Stimulated activated CD4-positive, alpha-beta T cell treated with anti-CD3 and anti-CD28 coated beads, Interleukin-15, amount 100 ng/mL, for 24 hours (primary cell): ENCODE measurements at places on chromosomes 11 and 22.

DNA sequence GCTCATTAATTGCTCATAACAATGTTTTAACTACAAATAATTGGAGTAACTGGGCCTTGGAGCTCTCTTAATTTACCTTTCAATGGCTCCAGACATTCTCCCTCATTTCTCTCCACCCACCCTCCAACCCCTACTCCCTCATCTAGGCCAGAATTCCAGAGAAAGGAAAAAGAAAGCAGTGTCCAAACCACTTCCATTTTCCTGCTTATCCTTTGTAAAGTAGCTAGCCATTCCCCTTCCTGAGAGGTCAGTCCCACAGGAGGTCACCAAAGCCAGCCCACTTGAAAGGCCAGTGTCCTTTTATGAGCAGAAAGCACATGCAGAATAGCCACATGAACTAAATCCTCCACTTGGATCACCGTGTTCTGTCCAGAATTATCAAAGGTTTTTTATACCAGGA, 404.8 kb upstream of the FAT3 start:
- DNase-seq = no peak

GRCh38 chr11:123903932-123904331, 2.0 kb downstream of the OR8D4 start:
- no peak for DNase-seq

DNA sequence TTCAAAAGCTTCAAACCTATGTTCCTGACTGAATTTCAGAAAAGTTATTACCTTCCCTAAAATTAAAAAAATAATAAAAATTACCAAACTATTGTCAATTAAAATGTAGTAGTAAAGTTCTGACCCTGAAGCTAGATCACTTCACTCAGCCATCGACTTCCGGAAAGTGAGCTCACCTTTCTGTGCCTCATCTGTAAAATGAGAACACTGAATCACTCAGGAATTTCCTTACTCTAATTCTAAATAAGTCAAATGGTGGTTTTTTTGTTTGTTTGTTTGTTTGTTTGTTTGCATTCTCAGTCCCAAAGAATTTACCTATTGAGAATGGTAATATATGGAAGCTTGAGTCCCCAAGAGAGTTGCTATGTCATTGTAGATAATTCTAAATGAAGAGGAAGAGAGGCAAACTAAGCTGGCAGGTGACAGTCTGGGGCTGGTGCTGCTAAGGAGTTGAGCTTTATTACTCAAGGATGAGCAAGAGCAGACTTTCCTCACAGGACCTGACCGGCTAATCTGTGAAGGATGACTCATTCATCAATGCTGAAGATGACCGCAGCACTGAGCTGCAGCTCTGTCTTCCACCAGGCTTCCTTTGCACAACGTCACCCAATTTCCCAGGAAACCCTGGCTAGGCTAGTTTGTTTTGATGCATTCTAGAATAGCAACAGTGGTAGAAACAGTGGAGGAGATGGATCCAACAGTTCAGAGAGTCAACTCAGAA, 248.8 kb downstream of the RAB38 start:
- no peak for DNase-seq

DNA sequence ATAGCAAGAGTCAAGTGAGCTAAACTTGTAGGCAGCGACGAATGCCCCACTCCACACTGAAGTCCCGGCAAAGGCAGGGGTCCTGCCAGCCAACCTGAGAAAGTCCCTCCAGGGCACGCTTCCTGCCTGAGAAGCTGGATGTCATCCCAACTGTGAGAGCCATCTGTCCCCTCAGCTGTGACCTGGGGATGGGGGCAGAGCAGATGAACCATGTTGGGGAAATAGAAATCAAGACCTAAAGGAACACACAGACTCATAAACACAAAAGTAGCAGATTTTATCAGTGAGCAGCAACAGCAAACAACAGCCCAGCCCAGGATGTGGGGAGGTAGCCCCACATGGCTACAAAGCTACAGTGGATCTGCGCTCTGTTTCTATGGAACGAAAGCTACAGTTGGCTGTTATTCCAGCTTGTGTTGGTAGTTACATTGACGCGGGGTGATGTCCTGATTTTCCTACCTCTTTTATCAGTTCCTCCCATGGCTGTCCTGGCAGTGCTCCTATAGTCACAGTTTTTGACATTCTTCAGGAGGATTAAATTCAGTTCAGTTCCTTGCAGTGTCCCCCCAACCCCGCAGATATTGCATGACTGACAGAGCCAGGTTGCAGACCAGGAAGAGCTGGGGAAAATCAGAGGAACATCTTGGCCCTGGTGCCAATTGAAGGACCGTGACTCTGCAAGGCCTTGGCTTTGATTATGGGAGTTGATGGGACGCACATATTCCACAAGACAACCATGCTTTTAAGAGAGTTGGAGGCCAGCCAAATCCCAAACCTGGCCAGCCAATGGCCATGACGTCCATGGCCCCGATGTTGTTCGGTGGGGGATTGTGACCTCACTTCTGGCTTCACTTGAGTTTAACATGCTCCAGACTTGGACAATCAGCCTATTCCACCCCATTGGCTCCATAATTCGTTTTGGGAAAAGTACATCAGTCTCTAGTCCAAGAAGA, 14.6 kb downstream of the MRGPRD start:
- DNase-seq = no peak

GRCh38 chr22:22130953-22131608, 113.5 kb upstream of the VPREB1 start:
- no peak for DNase-seq

DNA sequence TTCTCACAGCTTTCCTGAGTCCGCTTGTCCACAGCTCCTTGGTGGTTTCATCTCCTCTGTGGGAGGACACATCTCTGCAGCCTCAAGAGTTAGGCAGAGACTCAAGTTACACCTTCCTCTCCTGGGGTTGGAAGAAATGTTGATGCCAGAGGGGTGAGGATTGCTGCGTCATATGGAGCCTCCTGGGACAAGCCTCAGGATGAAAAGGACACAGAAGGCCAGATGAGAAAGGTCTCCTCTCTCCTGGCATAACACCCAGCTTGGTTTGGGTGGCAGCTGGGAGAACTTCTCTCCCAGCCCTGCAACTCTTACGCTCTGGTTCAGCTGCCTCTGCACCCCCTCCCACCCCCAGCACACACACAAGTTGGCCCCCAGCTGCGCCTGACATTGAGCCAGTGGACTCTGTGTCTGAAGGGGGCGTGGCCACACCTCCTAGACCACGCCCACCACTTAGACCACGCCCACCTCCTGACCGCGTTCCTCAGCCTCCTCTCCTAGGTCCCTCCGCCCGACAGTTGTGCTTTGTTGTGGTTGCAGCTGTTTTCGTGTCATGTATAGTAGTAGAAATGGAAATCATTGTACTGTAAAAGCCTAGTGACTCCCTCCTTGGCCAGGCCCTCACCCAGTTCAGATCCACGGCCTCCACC, 11.7 kb downstream of the RASD2 start:
- peak; percentile 86 for DNase-seq

- DNase-seq = peak; percentile 60
These were observed 2.1 kb downstream of the KMT2A start for GRCh38 chr11:118438314-118438931.

- DNase-seq = no peak
These were observed 821.3 kb downstream of the BRD1 start for GRCh38 chr22:49006207-49007012.

DNA sequence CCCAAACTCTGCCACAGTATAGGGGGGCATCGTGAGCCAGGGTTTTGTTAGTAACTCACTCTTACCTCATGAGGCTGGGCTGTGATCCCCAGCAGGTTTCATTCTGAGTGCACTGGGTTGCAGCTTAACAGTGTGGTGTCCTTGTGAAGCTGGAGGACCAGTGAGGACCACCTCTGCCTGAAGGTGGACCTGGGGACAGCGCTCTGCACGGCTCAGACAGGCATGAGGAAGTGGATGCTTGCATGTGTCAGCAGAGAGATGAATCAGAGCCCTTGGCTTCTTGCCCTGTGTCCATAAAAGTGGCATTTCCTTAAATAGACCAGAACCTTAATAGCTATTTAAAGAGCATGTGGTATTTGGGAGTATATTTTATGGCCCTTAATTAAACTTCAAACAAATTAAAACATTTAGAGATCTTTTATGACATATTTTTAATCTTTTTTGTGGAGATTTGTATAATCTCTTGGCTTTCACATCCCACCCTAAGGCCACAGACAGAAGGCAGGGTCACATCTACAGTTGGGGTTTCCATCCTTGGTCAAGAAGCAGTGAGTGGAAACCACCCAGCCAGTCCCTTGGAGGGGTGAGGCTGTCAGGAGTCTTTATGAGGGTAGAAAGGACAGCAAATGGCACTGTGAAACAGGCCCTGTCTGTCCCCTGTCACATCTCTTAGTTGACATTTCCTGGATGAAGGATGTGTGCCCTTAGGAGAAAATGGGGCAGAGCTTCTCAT, 24.8 kb upstream of the ADORA2A start:
- DNase-seq = no peak

- DNase-seq = no peak
These were observed 339.1 kb upstream of the API5 start for GRCh38 chr11:42972741-42973140.

GRCh38 chr22:44360668-44361381, 48.1 kb upstream of the SHISAL1 start:
- no peak for DNase-seq

- DNase-seq = no peak
These were observed 10.6 kb upstream of the SPI1 start for GRCh38 chr11:47388697-47389576.

- DNase-seq = peak; percentile 87
These were observed 65.2 kb upstream of the LMO1 start for GRCh38 chr11:8328848-8329330.

DNA sequence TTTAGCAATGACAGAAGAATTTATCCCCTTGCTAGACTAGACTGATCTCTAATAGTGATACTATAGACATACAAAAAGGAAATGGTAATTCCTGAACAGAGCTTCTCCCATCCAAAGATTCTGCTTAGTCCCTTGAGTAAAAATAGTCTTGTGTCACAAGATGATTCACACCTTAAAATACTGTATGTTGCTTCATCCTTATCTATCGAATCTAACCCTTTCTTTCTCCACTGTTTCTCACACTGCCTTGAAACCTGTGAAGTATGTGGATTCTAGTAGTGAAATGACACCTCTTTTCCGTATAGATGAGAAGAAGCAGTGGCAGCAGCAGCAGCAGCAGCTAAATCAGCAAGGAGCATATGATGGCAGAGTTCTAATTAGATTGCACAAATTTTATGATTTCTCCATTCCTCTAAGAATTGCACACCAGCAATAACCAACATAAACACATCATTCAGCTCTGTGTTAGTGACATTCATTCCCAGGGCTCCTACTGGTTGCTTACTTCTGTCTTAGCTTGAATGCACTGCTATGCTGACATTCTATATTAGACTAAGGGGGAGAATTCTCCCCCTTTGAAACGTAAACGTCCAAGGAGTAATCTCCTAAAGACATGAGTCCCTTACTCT, 14.6 kb downstream of the KCNA4 start:
- no peak for DNase-seq

DNA sequence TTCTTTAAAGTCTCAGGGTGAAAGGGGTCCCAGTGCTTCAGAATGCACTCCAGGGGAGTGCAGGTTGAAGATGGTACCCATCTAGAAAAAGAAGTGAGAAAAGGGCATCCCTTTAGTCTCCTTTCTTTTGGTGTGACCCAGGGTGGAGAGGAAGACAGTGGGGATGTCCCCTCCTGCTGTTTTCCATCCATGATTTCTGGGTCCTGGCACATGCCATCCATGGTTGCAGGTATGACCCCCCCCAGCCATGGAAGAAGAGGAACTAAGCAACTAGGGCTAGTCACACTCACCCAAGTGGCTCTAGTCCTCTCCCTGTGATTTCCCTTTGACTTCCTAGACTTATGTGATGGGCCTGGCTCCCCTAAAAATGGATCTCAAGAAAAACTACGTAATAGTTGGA, 15.9 kb upstream of the EI24 start:
- no peak for DNase-seq

DNA sequence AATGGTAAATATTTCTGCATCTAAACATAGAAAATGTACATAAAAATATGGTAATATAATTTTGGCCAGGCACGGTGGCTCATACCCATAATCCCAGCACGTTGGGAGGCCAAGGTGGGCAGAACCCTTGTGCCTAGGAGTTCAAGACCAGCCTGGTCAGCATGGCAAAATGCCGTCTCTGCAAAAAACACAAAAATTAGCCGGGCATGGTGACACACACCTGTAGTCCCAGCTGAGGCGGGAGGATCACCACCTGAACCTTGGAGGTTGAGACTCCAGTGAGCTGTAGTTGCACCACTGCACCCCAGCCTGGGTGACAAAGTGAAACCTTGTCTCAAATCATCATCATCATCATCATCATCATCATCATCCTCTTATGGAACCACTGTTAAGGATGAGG, 230.6 kb upstream of the NCAM1 start:
- DNase-seq = no peak

DNA sequence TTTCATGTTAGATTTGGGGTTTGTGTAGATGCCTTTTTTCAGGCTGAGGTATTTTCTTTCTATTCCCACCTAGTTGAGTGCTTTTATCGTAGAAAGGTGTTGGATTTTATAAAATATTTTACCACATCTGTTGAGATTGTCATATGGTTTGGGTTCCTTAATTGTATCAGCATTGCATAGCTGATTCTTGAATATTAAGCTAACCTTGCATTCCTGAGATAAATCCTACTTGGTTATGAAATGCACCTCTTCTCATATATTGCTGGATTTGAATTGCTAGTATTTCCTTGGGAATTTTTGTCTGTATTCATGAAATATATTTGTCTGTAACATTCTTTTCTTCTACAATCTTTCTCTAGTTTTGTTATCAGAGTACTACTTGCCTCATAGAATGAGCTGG, 10.1 kb downstream of the XKR3 start:
- no peak for DNase-seq
